ENCODE measurements at places on chromosomes 5 and 9.

DNA sequence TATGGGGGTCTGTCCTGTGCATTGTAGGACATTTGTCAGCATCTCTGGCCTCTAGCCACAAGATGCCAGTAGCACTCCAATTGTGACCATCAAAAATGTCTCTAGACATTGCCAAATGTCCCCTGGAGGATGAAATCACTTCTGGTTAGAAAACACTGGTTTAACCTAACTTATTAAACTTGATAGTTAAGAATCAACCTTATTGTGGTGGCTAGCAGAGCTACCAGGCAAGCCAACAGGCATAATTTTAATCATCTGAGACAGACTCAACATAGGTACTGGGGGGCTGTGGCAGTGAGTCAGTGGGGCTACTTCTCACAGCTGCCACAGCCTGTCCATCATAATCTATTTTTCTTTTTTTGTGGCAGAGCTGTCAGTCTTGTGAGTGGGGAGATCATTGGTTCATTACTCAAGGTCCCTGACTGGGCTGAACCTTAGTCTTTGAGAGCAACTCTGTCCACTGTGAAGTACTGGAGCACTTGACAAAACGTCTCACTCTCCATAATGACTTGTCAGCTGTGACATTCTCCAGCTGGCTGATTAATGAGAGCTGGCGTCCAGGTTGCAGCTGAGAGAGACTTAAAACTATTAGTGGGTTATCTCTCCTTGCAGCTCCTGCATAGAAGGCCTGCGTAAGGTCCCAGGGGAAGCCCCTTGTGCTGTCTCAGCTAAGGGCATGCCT, 107.9 kb downstream of the DCP2 start:
- DNase-seq = no peak

DNA sequence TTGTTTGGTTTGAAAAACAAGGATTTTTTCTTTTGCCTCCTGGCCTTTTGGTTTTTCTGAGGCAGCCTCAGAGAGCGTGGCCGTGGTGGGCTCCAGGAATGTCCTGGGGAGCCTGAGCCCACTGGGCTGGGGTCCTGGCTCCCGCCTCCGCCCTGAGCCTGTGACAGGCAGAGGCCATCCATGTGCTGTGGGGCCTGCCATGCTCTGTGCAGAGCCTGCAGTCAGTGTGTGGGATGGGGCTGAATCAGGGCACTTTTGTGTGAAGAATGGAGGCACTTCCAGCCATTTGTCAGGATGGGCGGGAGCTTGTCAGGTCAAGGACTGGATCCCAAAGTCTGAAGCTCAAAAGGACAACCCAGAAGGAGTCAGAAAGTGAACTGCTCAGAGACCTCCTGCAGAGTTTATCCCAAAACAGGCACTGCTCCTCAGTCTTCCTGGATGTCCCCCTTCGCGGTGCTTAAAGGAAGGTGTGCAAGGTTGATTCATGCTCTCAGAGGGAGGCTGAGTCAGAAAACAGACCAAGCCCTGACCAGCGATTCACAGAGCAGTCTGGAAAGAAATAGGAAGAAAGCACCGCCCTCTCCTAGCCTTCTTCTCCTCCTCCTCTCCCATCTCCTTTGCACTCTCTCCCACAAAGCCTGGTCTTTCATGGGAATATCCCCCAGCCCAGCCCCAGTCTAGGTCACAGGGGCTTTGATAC, 53.2 kb downstream of the MVB12B start:
- no peak for DNase-seq

DNA sequence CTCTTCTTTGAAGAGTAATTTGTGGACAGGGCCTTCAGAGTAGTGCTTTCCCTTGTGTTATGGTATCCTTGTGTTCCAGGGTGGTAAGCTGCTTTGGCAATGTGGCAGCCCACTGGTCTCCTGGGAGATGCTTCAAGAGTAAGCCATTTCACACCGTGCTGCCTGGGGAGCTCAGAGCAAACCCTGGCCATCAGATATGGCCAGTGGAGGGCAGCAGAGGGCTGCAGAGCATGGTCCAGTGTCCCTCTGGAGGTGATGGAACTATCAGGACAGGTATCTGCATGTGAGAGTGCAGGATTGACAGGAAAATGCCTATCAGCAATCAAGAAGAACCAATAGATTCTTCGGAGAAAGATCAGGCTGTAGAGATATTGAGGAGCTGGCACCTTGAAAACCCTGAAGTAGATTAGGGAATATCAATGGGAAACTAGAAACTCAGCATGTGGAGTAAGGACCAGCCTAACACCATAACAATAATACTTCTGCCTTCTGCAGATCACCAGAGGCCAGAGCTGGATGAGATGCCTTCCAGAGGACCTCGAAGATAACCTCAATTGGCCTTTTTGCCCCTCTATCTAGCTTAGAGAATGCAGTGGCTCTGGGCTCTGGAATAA, 90.8 kb downstream of the PLPPR1 start:
- no peak for DNase-seq

- peak; percentile 74 for DNase-seq
Measured at GRCh38 chr9:130707225-130707976, 13.8 kb downstream of the EXOSC2 start.

- DNase-seq = no peak
Measured at GRCh38 chr5:40733434-40733833, 22.3 kb downstream of the TTC33 start.

- no peak for DNase-seq
Measured at GRCh38 chr5:66285343-66285922, 141.3 kb downstream of the SREK1 start.

GRCh38 chr9:75896193-75896592, 5.7 kb downstream of the PCSK5 start:
- no peak for DNase-seq

DNA sequence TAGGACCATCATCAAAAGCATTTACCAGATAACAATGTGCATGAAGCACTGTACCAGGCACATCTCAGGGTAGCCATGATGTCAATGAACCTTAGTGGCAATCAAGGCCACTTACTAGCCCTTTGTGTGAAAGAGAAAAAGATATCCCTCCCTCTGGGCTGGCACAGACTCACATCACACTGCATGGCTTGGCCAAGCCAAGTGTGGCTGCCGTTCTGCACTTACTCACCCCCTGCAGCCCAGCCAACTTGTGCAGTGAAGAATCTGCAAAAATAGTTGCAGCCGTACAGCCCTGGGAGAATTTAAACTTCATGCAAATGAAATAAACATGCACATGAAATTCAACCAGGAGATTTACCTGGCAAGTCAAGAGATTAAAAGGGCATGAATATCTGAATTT, 333.5 kb downstream of the DEPDC1B start:
- DNase-seq = no peak

GRCh38 chr5:141496038-141496437, 7.2 kb downstream of the PCDHGC5 start:
- DNase-seq = no peak

DNA sequence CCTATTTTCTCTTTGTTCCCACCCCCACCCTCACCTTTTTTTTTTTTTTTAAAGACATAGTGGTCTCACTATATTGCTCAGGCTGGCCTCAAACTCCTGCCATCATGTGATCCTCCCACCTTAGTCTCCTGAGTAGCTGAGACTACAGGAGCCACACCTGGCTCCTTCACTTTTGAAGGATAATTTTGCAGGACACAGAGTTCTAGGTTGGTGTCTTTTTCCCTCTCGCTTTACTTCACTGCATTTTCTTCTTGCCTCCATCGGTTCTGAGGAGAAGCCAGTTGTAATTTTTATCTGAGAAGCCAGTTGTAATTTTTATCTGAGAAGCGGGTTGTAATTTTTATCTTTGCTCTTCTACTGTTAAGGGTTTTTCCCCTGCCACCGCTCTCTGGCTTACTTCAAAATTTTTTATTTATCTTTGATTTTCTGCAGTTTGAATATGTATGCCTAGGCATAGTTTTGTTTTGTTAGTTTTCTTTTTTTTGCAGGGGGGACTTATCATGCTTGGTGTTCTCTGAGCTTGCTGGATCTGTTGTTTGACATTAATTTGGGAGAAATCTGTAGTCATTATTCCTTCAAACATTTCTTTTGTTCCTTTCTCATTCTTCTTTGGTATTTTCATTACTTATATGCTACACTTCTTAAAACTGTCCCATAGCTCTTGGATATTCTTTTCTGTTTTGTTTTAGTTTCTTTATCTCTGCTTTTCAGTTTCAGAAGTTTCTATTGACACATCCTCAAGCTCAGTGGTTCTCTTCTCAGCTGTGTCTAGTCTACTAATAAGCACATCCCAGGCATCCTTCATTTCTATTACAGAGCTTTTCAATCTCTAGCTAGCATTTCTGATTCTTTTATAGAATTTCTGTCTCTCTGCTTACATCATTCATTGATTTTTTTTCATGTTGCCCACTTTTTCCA, 148.2 kb upstream of the CHD1 start:
- no peak for DNase-seq

DNA sequence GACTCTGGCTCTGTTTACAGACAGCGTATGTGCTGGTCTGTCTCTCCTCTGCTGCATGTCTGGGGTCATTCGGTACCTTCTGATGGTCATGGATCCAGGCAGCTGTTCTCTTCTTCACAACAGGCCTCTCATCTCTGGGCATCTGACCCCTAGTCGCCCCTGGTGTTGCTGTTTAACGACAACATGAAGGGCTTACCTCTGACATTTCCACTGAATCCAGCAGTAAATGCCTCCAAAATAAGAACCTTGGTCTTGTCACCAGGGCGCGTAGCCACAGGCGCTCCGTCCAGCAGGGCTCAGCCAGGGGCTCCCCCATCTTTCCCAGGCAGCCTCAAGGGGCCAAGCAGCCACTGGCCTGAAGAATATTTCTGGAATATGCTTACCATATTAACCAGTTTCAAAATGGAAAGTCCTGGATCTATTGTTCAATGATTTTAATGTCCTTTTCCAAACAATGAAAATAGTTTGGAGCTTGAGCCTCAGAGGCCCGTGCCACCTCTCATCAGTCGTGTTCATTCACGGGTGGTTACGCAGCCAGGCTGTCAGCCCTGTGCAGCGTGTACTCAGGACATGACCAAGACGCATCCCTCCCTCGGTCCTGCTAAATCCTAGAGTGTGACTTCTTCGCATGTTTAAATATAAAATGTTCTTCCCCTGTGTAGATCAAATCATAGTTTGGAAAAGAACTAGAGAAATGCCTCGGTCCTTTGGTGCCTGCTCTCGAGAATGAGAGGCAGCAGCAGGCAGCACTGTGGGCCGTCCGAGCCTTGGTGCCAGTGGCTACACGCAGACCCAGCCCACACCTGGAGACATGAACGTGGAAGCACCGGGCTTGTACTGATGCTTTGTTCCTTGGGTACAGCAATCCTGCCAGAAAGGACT, 30.1 kb upstream of the LRRC14B start:
- DNase-seq = no peak

GRCh38 chr9:132214027-132214622, 52.3 kb downstream of the NTNG2 start:
- no peak for DNase-seq

DNA sequence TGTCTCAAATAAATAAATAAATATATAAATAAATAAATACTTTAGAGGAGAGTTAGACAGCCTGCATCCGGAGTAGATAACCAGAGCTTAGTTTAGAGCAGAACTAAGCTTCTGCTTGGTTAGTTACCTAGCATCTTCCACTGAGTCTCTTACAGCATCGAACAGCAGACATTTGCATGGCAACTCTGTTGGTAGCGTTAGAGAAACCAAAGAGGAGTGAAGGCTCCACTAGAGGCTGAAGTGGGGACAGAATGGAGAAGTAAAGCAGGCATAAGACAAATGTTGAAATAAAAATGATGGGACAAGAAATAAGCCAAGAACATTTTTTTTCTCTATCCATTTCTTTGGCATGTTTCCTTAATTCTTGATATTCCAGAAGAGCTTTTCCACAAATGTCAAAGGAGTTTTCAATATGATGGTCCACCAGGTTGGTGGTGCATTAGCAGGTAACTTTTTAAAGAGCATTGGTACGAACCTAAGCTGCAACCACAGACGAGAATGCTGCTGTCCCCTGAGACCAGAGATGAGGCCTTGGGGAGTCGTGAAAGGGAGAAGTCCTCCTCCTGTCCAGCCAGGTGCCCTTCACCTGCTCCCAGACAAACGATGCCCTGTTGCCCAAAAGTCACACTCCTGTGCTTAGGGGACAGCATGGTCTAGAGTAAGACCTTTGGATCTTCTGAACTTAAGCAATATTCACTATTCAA, 438.3 kb downstream of the DIRAS2 start:
- no peak for DNase-seq

DNA sequence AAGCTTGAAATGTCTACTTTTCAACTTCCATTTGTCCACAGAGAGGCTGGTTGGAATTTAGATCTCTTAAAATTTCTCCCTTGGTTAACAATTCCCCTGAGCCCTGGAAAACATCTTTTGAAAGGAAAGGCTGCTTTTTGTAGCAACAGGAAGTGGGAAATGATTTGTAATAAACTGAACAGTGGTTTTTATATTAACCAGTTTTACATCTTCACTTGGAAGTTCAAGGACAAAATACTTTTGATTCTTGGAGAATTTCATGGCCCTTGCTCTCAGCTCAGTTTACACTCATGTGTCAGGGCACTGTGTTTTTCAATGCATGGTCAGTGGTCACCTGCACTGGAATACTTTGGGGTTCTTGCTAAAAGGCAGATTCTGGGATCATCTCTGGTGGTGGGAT, 9.9 kb downstream of the MLANA start:
- DNase-seq = no peak

- DNase-seq = no peak
Measured at GRCh38 chr5:4216142-4216541, 620.5 kb downstream of the IRX1 start.

GRCh38 chr5:66197764-66198405, 53.8 kb downstream of the SREK1 start:
- DNase-seq = no peak

DNA sequence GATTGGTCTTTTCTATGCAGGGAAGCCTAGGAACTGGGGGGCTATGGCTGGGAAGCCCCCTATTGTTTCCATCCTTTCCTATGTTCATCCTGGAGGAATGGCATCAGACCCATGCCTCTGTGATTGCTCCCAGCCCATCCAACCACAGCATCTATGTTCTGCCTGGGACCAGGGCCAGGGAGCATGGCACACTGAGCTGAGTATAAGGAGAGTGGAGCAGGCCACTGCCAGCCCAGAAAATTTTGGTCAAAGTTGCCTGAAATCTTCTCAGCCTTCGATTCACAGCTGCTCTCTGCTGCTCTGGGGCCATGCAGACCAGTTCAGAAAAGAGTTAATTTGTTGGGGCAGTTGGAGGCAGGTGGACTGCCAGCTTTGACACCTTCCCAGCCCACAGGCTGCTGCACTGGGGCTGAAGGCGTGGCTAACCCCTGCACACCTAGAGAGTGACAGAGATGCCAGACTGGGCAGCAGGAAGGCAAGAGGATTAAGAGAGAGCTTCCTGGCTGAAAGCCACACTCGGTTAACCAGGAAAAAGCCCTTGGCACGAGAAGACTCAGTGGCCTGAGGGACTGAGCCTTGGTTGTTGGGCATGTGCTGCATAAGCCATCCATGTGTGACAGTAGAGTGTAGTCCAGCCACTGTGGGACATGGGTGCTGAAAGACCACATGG, 12.1 kb downstream of the TGFBI start:
- no peak for DNase-seq

GRCh38 chr9:6829027-6829426, 71.3 kb downstream of the KDM4C start:
- DNase-seq = no peak

- no peak for DNase-seq
Measured at GRCh38 chr9:70566066-70566465, 151.6 kb upstream of the KLF9 start.

Measured in CD4-positive, alpha-beta T cell treated with Interleukin-15 for 4 hours (primary cell).